ENCODE measurements at places on chromosomes 16 and 17. TPM values are rescaled to one million over a fixed set of nuclear protein-coding genes. Genes with fewer than 3 reads are reported as not detected.

The HP gene
- 4,795 TPM for total RNA-seq

DNA sequence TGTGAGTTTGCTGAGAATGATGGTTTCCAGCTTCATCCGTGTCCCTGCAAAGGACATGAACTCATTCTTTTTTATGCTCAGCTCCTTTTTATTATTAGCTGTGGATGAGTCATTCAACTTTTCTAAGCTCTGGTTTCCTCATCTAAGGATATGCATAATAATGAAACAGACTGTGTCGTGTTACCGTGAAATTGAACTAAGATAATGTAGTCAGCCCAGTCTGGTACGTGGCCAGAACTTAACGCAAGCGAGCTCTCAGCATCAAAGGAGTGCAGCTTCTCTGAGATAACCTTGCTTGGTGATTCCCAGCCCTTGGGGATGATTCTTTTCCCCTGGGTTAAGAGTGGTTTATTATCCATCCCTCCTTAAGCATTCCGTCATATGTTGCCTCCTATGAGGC, 454.3 kb upstream of the EEF2KMT start:
- DNase-seq, result no peak

DNA sequence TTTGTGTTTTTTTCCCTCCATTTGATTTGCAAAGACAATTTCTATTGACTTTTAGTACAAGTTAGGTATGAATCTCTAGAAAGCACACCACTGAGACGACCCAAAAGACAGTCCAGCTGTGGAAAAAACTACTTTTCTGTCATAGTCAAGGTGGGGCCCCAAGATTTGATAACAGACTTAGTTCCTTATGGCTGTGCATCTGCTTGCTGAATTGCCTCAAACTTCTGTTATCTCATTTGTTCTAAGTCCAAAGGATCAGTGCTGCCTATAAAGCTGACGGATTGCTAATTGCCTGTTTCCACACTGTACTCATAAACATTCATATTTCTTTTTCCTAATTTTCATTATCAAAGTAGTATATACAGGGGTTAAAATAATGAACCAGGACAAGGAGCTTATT, 180.8 kb downstream of the SPECC1 start:
- DNase-seq, result no peak

- DNase-seq, result no peak
These were observed 34.0 kb downstream of the TIMM22 start for GRCh38 chr17:1030684-1031532.

- DNase-seq, result no peak
These were observed 17.9 kb upstream of the TRPV3 start for GRCh38 chr17:3575511-3575910.

DNA sequence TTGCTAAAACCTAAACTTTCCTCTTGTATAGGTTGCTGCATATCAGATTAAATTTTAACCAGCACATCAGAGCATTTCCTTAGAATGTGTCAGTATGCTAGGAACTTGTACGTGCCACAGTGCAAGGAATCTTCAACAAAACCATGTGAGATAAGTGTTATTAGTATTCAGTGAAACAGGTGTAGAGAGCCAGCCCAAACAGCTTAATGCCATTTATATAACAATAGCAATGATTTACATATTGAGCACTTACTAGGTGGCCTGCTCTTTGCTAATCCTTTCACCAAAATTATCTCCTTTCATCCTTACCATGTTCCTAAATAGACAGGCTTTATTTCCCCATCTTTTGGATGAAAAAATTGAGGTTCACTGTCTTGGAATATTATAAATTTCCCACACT, 485.7 kb downstream of the HS3ST4 start:
- DNase-seq, result no peak

DNA sequence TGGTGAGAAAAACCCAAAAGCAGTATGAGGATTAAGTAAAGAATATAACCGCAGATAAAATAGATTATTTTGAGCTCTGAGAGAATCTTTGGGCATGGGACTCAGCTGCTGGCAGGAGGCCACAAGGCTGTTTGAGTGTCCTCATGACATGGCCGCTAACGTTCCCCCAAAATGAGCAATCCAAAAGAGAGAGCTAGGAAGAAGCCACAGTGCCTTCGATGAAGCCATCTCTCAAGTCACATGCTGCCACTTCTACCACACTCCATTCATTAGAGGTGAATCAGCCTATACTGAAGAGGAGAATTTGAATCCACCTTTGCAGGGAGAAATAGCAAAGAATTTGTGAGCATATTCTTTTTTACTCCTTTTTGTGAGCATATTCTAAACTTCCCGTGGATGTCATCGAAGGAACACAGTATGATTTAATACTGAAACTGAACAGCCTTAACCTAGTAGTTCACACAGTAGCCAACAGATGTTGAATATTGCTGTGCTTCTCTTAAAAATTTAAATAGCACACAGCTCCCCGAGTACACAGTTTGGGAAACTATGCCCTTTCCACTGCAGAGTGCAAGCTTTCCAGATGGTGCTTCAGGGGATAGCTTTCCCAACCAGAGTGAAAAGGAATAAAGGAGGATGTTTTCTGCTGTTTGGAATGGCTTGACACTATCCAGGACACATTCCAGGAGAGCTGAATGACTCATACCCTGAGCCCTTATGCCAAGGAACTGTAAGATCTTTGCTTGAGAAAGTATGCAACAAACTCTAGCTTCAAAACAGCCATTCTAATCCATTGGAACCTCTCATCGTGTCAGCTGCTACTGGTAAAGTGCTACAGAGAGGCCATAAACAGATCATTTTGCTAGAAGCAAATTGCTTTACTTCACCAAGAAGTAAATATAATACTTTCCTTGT, 33.9 kb downstream of the ANKFY1 start:
- DNase-seq, result peak; percentile 51

The ABCA3 gene
- total RNA-seq, result 19.0 TPM

The OMG gene
- not detected for total RNA-seq

- no peak for DNase-seq
These were observed 26.0 kb upstream of the HNF1B start for GRCh38 chr17:37770631-37771518.

DNA sequence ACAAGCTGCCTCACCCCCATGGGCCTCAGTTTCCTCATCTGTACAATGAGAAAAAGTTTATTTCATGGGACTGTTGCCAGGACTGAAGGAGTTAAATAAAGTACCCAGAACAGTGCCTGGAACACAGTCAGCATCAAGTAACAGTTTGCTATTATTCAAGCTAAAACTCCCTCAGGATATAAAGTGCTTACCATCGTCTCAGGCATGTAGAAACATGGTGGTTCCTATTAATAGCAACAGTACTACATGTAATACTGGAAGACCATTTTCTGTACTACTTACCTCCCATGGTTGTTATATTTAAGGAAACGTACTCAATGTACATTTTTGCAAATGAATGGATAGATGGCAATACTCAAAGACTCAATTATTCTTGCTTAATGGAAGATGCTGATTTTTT, 93.4 kb downstream of the NCOR1 start:
- DNase-seq, result no peak

DNA sequence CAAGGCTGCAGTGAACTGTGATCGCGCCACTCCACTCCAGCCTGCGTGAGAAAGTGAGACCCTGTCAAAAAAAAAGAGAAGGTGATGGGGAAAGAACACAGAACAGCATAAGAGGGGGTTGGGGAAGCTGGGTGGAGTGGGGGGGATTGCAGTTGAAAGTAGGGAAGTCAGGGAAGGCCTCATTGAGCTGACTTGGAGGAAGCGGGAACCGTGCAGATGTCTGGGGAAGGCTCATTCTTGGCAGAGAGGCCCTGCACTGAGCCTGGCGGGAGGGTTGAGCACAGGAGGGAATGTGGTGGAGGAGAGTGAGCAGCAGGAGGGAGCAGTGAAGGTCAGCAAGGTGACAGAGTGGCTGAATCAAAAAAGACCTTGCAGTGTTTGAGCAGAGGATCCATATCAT, 26.9 kb downstream of the IL4R start:
- no peak for DNase-seq

DNA sequence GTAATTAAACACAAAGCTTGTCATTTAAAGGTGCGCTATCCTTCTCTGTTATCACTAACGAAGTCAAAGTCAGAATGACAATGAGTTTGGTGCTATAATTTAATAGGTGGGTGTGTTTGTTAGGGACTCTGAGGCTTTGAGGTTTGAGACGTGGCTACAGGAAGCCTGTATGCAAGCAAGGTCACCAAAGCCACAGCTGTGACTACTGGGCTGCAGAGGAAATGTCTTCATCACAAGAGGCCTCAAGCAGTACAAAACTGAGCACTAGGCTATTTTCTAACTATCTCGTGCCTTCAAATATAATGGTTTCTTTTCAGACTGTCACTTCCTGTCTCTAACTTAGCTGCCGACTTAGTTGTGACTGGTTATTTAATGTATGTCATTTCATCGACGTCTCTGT, 141.2 kb downstream of the AATF start:
- no peak for DNase-seq

DNA sequence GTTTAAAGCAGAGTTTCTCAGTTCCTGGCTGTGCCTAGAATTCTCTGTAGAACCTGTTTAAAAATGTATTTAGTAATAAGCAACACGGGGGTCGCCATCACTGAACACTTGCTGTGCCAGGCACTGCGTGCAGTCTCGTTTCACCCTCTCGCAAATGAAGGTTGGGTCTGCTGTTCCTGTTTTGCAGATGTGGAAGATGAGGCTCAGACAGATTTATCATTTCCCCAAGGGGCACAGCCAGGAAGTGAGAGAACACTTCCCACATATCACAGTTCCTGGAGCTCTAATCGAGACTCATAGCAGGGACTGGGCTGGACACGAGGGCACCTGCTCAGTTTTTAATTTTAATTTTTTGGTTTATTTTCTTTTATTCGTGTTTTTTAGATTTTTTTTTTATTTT, 122.7 kb downstream of the ABCC6 start:
- no peak for DNase-seq

DNA sequence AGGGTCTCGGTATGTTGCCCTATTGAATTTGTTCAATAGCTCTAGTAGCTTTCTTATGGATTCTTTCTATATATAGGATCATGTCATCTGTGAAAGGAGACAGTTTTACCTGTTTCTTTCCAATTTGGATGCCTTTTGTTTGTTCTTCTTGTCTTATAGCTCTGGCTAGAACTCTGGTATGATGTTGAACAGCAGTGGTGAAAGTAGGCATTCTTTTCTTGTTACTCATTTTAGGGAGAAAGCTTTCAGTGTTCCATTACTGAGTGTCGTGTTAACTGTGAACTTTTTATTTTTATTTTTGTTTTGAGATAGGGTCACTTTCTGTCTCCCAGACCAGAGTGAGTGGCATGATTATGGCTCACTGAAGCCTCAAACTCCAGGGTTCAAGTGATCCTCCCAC, 21.2 kb downstream of the EFCAB5 start:
- DNase-seq, result no peak

- DNase-seq, result no peak
These were observed 460.9 kb downstream of the SLC39A11 start for GRCh38 chr17:72631568-72631948.

DNA sequence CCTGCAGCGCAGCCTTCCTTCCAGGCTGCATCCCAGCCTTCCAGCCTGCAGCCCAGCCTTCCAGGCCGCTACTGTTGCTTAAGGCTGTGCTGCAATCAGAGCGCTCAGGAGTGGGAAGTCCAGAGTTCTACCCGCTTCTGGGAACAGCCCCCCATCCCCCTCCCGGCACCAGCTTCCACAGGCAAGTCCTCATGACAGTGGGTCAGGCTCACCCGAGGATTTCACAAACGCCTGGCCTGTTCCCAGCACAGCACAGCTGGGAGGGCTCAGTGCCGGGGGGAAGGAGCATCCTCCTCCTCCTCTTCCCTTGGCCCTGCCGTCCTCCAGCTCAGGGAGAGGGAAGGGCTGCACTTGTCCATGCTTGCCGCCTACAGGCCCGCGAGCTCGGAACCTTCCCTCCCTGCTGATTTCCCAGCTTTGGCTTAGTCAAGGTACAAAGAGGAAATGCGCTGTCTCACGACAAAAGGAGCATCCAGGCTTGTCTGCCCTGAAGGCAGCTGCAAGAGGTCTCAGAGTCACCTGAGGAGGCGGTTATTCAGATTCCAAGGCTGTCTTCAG, 8.3 kb downstream of the SOCS3 start:
- peak; percentile 90 for DNase-seq

The GPRC5B gene
- 31.2 TPM for total RNA-seq

GRCh38 chr16:85484347-85485300, 128.5 kb upstream of the GSE1 start:
- no peak for DNase-seq

- DNase-seq, result no peak
These were observed 26.9 kb upstream of the OSGIN1 start for GRCh38 chr16:83925957-83926725.

DNA sequence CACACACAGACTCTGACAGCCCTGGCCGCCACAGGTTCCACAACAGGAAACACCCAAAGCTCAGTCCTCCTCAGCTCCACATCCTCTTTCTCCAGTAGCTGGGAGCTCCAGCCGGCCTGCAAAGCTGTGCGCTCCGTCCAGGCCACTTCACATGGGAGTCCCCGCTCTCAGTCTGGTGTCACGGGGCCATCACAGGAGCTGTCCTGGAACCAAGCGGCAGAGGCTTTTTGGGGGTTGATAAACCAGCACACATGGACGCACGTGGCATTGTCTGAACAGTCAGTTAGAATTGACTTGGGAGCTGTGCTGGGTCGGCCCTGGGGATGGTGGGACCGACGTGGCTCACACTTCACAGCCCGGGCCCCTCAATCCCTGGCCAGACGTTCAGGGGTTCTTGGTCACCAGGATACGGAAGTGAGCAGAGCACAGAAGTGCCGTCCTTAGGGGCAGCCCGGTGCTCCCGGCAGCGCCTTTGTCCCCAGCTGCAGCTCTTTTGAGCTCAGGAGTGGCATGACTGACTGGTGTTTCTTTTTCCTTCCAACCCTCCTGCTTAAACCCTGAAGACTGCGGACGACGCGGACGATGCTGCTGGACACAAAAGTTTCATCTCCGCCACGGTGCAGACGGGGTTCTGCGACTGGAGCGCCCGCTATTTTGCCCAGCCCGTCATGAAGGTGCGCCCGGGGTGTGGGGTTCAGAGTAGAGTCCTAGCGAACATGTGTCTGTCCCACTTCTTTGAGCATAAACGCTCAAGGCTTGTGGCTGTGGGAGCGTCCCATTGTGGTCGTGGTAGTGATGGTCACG, 66.6 kb upstream of the CHMP6 start:
- DNase-seq, result no peak

GRCh38 chr16:60107437-60107836, 1373.3 kb upstream of the GOT2 start:
- no peak for DNase-seq

The CACNG4 gene
- total RNA-seq, result 2.2 TPM

DNA sequence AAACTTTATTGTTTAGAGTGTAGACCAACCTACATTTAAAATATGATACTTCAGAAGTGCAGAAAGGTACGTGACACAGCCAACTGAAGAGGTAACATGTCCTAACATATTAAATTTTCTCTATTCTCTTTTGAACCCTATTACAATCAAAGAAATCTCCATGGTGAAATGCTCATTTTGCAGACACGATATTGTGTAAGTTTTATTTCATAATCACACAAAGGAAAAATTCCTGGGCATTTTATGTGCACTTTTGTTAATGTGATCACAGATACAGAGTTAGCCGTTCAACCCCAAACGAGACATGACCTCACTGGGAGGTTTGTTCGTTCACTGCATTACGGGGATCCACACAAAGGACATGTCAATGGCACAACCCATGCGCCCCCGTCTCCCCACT, 21.8 kb downstream of the KCNJ16 start:
- no peak for DNase-seq

- DNase-seq, result no peak
These were observed 117.7 kb upstream of the ELAC2 start for GRCh38 chr17:13135506-13135905.

The MYO15A gene
- 0.31 TPM for total RNA-seq

- DNase-seq, result no peak
These were observed 200.8 kb downstream of the PRKCB start for GRCh38 chr16:24036614-24037013.

The HNF1B gene
- not detected for total RNA-seq

Measured in omental fat pad (tissue), 4 donors.